ENCODE measurements at places on chromosomes 6 and 20. TPM values are rescaled to one million over a fixed set of nuclear protein-coding genes. Genes with fewer than 3 reads are reported as not detected.

The GPRC6A gene
- not detected for total RNA-seq

The TREM1 gene
- total RNA-seq, result 0.54 TPM

The VGLL2 gene
- not detected for total RNA-seq

- DNase-seq, result no peak
These were observed 93.0 kb upstream of the CEP85L start for GRCh38 chr6:118744261-118744941.

- no peak for DNase-seq
These were observed 268.8 kb downstream of the BTBD9 start for GRCh38 chr6:38370653-38371601.

GRCh38 chr20:62345681-62346370 lies 21.3 kb downstream of the LAMA5 start:
- no peak for DNase-seq

- DNase-seq, result no peak
These were observed 40.2 kb downstream of the FOXP4 start for GRCh38 chr6:41586252-41587007.

All from cerebellum (tissue), 4 donors.